Activated CD4-positive, alpha-beta T cell treated with anti-CD3 and anti-CD28 coated beads, Interleukin-2, amount 50 U/mL, for 4 hours (primary cell): ENCODE measurements at places on chromosomes 3 and 15.
A peak's percentile ranks its signal among the peaks of the same experiment; 100 is the strongest.

DNA sequence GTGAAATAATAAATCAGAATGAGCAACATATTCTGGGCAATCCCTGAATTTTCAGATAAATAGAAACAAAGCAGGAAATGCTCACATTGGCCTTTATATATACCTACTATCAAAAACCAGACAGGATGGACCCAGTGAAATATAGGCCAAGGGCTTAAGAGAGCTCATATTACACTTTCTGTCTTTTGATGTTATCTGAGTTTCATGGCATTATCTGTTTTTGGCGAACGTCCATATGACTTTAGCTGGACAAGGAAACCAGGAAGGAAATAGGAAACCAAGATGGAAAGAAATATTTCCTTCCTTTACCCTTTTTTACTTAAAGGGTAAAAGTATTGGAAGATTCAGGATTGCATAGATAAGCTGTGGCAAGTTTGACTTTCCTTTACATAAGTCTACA is 274.8 kb downstream of the THSD4 start:
- DNase-seq = no peak

DNA sequence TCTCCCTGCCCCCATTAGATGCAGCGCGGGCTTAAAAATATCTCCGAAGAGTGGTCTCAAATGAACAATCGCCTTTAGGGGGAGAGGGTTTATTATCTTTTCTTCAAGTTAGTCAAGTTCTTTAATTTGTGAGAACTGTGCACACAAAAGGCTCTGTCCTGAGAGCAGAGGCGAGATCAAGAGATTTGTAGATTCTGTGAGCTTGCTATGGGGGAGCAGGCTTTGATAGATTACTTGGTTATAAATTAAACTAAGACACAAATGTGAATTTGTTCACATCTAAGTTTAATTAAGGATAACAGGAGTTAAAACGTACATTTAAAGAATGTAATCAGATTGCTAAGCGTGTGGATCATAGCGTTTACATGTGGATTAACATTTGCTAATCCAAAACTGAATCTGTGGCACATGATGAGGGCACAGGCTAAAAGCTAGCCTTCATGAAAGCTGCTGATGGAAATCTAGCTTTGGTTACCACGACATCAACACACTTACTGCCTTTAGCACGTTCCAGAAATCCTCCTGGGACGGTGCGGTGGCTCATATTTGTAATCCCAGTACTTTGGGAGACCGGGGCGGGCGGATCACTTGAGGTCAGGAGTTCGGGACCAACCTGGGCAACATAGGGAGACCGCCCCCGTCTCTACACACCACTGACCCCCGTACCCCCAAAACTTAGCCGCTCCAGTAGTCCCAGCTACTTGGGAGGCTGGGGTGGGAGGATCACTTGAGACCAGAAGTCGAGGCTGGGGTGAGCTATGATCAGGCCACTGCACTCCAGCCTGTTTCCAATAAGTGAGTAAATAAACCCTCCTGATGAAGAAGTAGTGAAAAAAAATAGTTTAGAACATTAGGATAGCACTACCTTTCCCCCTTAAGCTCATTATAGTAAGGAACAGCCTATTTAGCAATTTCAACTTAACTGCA is 1.0 kb upstream of the PRTG start:
- no peak for DNase-seq

DNA sequence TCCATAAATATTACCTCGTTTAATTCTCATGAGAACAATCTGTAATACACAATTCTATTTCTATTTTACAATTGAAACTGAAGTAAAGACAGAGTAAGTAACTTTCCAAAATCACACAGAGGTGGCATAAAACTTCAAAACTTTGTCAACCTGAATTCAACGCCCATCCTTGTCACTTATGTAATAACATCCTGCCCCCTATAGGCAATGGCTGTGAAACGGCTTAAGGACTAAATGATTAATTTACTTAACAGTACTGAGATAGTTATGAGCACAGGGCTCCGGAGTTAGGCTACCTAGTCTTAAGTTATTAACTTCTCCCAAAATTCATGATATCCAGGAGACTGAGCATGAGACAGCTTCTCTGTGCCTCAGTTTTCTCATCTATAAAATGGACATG is 293.1 kb upstream of the CHRM5 start:
- no peak for DNase-seq

DNA sequence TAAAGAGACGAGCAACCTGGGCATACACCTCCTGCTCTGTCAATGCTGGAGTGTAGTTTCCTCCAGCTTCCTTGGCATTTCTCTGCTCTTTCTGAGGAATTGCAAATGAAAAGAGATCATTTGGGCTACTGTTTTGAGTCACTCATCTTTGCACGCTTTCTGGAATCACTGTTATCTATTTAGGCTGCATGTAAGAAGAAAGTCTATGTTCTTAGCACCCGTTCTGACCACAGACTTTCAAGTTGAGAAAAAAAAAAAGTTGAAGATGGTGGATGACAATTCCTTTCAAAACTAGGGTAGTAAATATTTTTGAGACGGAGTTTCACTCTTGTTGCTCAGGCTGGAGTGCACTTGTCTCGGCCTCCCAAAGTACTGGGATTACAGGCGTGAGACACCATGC is 41.3 kb downstream of the SIN3A start:
- DNase-seq = no peak

DNA sequence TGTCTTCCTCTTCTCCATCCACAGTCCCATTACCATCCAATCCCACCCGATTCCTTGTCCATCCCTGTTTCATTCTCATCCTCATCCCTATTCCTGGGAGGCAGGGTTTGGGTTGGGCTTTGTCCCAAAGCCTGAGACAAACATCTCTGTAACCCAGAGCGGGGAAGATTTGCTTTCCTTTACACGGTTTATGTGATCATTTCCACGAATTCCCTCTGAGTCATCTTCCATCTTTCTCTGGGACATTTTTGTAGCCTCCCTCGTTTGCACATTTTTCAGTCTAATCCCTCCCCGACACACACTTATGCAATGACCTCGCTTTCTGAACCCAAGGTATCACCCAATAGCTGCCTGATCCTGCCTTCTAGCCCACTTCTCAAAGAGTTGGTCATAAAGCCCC is 22.8 kb downstream of the DUOX2 start:
- DNase-seq = no peak

GRCh38 chr3:156536524-156537316 is 18.2 kb downstream of the SSR3 start:
- no peak for DNase-seq

DNA sequence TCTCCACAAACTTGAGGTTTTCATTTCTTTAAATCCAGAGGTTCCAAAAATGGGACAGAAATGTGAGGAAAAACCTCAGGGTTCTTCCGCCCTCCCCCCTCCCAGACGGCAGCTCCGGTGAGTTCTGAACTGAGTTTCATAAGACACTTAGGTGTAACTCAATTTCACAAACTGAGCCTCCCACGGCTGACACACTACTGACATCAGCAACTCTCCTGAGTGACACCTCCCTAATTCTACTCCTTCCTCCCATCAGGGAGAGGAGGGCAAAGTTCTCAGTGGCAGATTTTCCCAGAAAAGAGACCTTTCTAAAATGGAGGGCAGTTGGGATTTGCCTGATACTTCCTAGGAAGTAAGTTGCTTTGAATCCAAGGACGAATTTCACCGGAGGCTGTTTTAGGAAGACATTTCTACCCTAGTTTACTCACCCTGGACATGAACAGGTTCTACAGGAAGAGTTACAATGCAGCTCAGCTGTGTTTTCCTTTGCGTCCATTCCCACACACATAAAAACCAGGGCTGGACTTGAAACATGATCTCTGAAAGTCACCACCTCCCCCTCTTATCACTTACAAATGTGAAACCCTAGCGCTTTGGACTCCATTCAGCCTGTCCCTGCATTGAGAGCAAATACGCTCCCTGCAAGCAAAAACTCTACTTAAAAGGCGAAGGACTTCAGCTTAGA is 78.1 kb upstream of the LMOD3 start:
- peak; percentile 59 for DNase-seq

GRCh38 chr3:66672830-66673229 is 172.0 kb upstream of the LRIG1 start:
- DNase-seq = no peak

GRCh38 chr3:26100176-26100575 is 310.3 kb downstream of the OXSM start:
- DNase-seq = no peak

GRCh38 chr3:167605871-167606270 is 47.9 kb downstream of the WDR49 start:
- no peak for DNase-seq

DNA sequence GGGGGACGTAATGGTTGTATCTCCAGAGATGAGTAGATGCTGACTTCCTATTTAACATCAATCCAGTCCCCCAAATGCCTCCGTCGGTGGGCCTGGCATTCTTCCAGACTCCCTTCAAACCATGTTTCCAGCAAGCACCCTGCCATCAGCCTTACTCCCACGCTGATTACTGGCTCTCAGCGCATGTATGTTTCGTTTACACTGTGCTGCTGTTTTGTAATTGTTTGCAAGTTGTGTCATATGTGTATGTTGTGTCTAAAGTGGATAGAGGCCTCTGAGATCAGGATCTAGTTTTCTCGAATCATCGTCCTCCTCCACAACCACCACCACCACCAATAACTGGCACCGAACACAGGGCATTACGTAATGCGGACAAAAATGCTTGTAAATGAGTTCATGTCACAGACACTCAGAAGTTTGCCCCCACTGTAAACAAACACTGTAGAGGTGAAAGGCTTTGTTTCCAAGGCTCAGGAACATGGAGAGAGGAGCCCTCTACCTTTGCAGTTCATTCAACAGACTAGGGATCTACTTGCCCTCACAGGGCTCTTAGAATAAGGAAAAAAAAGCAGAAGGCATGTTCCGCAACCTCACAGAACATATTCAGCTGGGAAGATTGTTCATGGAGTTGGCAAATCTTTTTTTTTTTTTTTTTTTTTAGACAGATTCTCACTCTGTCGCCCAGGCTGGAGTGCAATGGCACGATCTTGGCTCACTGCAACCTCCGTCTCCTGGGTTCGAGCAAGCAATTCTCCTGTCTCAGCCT is 46.1 kb upstream of the SEMA4B start:
- no peak for DNase-seq

DNA sequence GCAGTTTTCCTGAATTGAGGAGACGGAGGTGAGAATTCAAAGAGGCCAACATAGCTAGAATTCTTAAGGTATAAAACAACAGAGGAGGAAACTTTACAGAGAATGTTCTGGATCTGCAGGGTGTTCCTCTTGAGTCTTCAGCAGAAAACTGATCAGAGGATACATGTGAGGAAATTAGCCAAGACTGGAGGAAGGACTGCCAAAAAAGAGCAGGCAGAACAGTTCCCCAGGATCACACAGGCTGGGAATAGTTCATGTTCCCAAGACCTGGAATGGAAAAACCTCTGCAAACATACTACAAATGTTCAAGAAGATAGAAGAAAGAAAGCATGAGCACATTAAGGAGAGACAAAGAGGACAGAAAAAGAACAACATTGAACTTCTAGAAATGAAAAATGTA is 7.5 kb downstream of the SLC49A4 start:
- no peak for DNase-seq

DNA sequence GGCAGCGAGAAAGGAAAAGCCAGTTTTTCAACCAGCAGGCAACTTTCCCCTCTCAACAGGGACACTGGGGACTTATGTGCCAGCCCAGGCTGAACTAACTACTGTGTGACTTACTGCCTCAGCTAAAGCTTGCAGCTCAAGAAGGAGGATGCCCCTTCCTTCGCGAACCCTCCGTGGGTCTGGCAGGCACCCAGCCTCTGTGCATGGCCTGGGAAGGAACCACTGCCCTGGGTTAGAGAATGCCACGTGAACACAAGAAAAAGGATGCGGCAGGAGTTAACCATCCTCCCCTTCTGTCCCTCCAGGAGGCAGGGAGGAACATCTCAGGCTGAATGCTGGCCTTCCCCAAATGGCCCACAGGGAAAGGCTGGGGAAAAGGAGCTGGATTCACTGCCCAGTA is 29.0 kb downstream of the CHDH start:
- DNase-seq = no peak

GRCh38 chr3:158167737-158168557 is 58.1 kb downstream of the RSRC1 start:
- no peak for DNase-seq

- DNase-seq = no peak
These were observed 356.6 kb downstream of the VGLL3 start for GRCh38 chr3:86634361-86634760.

GRCh38 chr15:69034352-69034751 is 19.9 kb downstream of the NOX5 start:
- DNase-seq = no peak

GRCh38 chr15:59178151-59178695 is 28.4 kb upstream of the LDHAL6B start:
- no peak for DNase-seq

DNA sequence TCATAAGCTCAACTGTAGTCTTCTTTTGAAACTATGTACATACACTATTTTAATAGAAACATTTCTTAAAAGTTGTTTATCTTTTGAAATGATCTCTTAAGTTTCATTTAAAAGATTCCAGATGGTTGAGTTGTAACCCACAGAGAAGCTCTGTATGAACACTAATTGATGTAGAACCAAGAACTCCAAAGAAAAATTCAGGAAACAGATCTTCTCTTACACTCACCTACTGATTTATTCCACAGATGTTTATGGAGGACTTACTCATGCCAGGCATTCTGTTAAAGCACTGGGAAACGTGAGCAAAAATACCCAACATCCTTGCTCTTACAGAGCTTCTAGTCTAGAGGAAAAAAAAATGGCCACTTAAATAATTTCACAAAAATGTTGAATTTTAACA is 551.1 kb downstream of the NAALADL2 start:
- no peak for DNase-seq

GRCh38 chr15:89799011-89799911 is 15.4 kb downstream of the ANPEP start:
- DNase-seq = no peak

DNA sequence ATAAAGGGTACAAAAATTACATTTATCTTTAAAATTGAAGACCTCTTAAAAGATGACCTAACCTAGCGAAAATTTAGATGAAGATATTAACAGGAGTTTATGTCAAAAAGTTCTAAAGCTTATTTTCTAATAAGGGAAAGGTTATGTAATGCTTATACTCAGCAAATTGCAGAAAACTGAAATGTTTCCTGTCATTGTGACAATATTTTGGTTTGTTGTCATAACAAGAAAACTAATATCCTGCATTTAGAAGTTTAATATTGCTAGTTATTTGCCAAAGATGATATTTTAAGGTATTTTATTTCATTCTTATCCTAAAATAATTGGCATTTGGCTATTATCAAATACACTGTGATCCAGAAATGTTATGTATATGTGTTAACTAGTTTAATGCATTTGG is 294.5 kb downstream of the C3orf38 start:
- no peak for DNase-seq

DNA sequence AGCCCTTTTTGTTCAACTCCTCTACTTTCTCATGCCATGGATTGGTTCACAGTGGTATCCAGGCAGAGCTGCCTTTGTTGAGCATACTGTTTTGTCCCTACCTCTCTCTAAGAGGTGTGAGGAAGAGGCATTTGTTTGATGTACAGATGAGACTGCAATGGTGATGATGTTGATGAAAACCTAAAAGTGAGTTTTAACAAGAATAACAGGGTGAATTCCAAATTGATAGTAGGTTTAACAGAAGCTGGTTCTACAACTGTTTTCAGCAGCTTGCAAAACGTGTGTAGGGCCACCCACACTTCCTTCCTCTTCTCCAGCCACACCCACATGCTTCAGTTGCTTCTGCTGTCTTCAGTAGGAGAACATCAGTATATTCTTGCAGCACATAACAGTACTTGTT is 10.2 kb downstream of the SNRK start:
- peak; percentile 51 for DNase-seq

- DNase-seq = no peak
These were observed 31.5 kb upstream of the XXYLT1 start for GRCh38 chr3:195302431-195302830.
